ENCODE measurements at places on chromosomes 16 and 17. TPM values are rescaled to one million over a fixed set of nuclear protein-coding genes. Genes with fewer than 3 reads are reported as not detected.

- no peak for DNase-seq
Measured at GRCh38 chr16:50311891-50312501, 45.6 kb downstream of the ADCY7 start.

- no peak for DNase-seq
Measured at GRCh38 chr17:39144416-39144840, 7.0 kb downstream of the PLXDC1 start.

PLCD3 gene
- polyA plus RNA-seq = 18.7 TPM

- DNase-seq = no peak
Measured at GRCh38 chr17:79938336-79939093, 97.2 kb downstream of the TBC1D16 start.

- DNase-seq = no peak
Measured at GRCh38 chr17:32741381-32741780, 135.5 kb downstream of the MYO1D start.

GRCh38 chr17:14302091-14302430 lies 1.2 kb downstream of the HS3ST3B1 start:
- no peak for DNase-seq

GRCh38 chr17:39450051-39450450 lies 1.0 kb downstream of the MED1 start:
- DNase-seq = no peak

DNA sequence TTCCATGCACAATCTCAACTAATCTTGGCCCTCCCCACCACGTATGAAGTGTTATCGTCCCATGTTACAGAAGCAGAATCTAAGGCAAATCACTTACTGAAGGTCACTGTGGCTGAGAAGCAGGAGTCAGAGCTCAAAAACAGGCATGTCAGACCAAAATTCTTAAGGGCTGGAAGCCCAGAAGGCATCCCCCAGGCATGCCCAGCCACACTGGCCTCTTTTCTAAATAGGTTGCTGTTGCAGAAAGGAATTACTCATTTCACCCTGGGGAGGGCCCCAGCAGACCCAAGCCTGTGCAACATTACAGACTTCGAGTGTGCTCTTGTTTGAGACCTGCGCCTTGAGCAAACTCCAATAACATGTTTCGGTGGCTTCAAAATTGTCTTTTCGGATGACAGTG lies 194.1 kb downstream of the RBFOX1 start:
- no peak for DNase-seq

DNA sequence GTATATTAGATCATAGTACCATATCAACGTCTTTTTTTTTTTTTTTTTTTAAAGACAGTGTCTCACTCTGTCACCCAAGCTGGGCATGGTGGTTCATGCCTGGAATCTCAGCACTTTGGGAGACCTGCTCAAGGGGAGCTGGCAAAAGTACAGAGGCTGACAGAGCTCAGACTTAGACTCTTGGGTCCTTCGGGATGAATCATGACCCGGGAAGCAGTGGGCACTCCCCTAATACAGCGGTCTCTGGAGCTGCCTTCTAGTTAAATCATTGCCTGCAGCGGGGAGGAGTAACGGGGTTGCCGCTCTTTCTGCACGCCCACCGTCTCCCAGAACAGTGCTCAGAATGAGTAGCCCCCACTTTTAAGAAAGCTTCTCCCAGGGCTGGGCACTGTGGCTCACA lies 174.4 kb downstream of the CPPED1 start:
- no peak for DNase-seq

ERBB2 gene
- polyA plus RNA-seq = 182 TPM

GRCh38 chr16:56451753-56452689 lies 667 bp downstream of the OGFOD1 start:
- DNase-seq = peak; percentile 15

- DNase-seq = no peak
Measured at GRCh38 chr17:17851103-17852002, 14.6 kb upstream of the SREBF1 start.

GRCh38 chr16:49464093-49464492 lies 90.5 kb downstream of the C16orf78 start:
- DNase-seq = no peak

GRCh38 chr17:34485999-34486398 lies 93.4 kb upstream of the TMEM132E start:
- no peak for DNase-seq

DNA sequence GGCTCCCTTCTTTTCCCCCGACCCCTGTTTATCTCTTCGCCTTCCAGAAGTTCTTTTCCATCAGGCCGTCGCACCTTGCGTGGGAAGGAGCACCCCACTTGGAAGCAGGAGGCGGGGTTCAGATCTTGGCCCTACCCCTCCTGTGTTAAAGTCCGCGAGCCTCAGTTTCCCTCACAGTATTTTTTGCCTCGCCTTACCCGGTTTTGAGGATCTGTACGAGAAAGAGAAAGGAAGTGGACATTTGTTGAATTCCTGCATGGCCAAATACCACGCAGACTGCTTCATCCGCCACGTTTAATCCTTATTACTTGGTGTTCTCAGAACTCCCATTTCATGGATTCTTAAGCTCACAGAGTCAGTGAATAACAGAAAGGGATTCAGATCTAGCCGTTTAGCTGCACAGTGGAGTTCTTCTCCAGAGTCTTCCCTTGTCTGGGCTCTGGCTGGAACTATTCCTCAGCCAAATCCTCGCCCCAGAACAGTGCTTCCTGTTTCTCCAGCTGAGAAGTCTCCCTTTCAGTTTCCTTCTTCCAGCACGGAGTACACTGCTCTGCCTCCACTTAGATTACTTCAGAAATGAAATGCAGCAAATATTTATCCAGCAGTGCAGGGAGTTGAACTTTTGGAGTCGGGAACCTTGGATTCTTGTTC lies 590 bp downstream of the TMEM219 start:
- DNase-seq = no peak

DNA sequence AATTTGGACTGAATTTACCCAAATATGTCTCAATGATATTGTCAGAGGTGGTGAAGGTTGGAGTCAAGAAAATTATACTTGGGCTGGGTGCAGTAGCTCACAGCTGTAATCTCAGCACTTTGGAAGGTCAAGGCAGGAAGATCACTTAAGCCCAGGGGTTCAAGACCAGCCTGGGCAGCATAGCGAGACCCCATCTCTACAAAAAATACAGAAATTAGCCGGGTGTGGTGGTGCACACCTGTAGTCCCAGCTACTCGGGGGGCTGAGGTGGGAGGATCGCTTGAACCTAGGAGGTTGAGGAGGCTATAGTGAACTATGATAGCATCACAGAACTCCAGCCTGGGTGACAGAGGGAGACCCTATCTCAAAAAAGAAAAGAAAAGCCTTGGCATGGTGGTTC lies 40.9 kb downstream of the LAT start:
- no peak for DNase-seq

EVPLL gene
- 0.28 TPM for polyA plus RNA-seq

WNT9B gene
- polyA plus RNA-seq = 9.4 TPM

GRCh38 chr17:39045948-39046679 lies 78.9 kb upstream of the FBXO47 start:
- no peak for DNase-seq

- peak; percentile 27 for DNase-seq
Measured at GRCh38 chr16:82456683-82457082, 170.1 kb upstream of the CDH13 start.

DNA sequence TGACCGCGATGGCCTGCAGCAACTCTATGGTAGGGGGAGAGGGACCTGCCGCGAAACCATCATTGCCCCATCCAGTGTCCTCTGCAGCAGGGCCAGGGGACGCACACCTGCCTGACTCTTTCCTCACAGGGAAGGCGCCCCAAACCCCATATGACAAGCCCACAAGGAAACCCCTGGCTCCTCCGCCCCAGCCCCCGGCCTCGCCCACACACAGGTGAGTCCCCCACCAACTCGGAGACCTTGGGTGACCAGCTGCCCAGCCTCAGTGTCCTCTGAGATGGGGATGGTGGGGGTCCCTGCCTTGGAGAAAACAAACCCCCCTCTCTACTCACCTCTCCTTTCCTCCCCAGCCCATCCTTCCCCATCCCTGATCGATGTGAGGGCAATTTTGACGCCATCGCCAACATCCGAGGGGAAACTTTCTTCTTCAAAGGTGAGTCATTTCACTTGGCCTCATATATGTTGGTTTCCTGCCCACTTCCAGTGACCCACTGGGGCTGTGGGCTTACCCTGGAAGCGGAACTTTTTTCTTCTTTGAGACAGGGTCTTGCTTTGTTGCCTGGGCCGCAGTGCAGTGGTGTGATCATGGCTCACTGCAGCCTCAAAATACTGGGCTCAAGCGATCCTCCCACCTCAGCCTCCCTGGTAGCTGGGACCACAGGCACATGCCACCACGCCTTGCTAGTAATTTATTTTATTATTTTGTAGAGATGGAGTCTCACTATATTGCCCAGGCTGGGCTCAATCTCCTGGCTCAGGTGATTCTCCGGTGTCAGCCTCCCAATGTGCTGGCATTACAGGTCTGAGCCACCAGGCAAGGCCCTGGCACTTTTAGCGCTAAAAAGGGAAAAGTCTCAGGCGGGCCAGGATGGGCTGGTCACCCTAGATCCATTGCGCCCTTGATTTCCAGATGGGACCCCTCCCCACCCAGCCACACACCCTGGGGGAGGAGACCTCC lies 8.0 kb upstream of the IL32 start:
- no peak for DNase-seq

- no peak for DNase-seq
Measured at GRCh38 chr17:39283896-39284295, 58.2 kb upstream of the STAC2 start.

KRT20 gene
- 0.17 TPM for polyA plus RNA-seq

- no peak for DNase-seq
Measured at GRCh38 chr16:8108991-8109509, 481.3 kb downstream of the TMEM114 start.

YPEL3 gene
- 42.2 TPM for polyA plus RNA-seq

DNA sequence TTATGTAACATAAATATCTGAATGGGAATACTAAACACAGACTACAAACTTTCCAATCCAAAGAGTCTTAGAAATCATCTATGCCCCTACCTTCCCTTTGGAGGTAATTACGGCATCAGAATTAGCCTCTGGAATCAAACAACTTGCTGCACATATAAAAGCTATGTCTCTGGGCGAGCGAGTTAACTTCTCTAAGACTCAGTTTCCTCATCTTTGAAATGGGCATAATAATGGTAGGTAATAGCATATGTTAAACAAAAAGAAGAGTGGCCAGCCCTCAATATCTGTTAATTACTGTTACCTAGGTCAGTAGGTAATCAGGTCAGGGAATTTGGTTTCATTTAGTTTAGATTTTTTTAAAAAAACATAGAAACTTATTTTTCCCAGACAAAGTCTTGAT lies 153.5 kb downstream of the TOX3 start:
- no peak for DNase-seq

- DNase-seq = no peak
Measured at GRCh38 chr16:75202069-75202590, 4.8 kb downstream of the CTRB2 start.

- peak; percentile 88 for DNase-seq
Measured at GRCh38 chr16:53207810-53208752, 153.3 kb downstream of the CHD9 start.

- no peak for DNase-seq
Measured at GRCh38 chr17:38464251-38464722, 36.0 kb downstream of the ARHGAP23 start.

GRCh38 chr16:66263168-66263972 lies 103.1 kb upstream of the CDH5 start:
- DNase-seq = no peak

GRCh38 chr17:35791681-35792350 lies 3.6 kb downstream of the MMP28 start:
- no peak for DNase-seq

PLLP gene
- 21.1 TPM for polyA plus RNA-seq

MSLN gene
- polyA plus RNA-seq = 12.1 TPM

DNA sequence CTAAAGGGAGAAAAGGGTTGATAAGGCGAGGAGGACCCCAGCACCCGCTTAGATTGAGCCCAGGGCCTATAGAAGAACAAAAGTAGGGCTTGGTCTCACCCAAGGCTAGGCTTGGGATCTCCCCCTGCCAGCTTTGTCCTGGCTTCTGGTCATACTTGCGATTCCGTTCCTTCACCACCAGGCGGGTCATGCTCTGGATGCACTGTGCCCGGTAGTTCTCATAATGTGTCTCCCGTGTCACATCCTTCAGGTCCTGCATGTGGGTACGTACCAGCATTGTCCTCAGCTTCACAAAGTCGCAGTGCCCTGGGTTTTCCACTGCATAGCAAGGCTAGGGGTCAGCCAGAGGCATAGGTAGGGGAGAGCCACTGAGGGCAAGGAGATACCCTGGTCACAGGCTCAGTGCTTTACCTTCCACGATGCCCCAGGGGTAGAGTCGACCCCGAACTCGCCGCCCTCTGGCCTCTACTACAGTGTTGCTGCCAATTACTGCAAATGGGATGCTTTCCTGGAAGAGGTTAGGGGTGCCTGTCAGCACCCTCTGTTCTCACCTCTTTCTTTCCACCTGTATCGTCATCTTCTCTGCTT lies 6.5 kb upstream of the MTMR4 start:
- no peak for DNase-seq

DNA sequence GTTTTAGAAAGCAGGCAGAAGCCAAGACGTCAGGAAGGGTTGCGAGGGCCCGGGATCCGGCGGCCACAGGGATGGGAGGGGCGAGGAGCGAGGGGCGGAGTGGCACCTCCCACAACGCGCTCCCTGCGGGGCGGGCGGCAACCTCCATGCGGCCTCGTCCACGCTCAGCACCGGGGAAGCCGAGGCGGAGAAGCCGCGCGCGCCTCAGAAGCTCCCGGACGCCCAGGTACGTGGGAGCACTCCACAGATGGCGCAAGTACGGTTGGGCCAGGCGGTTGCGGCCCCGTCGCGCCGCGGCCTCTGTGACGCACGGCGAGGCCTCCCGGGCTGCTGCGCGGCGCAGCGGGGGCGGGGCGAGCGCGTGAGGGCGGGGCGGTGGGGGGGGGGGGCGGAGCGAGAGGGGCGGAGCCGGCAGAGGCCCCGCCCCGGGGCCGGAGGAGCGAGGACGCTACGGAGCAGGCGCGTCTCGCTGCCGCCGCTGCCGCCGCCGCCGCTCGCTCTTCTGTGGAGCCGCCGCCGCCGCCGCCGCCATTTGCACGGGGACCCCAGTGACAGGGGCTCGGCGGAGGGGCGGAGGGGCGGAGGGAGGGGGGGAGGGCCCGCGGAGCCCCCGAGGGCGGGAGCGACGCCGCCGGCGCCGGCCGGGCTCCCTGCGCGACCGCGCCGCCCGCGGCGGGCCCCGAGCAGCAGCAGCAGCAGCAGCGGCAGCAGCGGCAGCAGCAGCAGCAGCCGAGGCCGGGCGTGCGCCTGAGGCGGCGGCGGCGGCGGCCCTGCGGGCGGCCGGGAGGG lies at the start of gene TENT4B:
TENT4B (plus strand) TSS at position 500 of the 789 bp plus-strand sequence. CDS start 316 bp downstream, outside the sequence.
- no peak for DNase-seq

DNA sequence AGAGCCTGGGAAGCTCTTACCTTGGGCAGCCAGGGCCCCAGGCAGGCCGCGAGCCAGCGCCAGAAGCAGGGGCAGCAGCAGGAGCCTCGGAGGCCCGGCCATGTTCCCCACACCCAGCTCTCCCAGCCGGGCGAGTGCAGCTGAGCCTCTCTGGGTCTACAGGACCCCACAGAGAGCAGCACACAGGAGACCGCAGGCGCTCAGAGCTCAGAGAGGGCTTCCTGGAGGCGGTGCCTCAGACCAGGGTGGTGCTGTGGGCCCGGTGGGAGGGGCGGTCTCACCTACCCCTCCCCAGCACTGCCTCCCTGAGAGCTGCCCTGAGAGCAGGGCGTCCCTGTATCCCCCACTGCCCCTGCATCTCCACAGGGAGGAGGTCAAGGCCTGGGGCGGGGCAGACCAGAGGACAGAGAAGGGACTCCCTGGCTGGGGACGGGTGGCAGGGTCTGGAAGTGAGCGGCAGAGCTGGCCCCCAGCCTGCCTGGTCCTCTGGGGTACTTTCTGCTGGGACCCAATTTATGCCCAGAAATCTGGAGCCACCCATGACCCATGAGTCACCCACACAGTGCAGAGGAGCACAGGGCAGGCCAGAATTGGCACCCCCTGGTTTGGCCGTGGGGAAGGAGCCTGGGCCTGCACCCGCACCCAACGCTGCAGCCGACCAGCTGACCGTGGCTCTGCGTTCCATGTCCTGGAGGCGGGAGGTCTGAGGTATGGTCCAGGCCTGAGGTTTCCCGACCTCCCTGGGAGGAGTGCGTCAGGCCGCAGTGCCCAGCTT lies at the start of gene CD7:
CD7 (minus strand) TSS at position 215 of the 775 bp plus-strand sequence; CDS start at position 102, 113 bp downstream.
- DNase-seq = no peak

All from right renal cortex interstitium (tissue), 3 donors.